Hematopoietic multipotent progenitor cell treated with erythropoietin and hydrocortisone succinate and interleukin-3 and kit ligand, for 8 days (in vitro differentiated cells): ENCODE measurements at places on chromosomes 2 and 18.

GRCh38 chr2:185859506-185859905 is 120.9 kb downstream of the FSIP2 start:
- DNase-seq: no peak

- DNase-seq: no peak
Measured at GRCh38 chr2:190780594-190780993, 100.0 kb upstream of the GLS start.

DNA sequence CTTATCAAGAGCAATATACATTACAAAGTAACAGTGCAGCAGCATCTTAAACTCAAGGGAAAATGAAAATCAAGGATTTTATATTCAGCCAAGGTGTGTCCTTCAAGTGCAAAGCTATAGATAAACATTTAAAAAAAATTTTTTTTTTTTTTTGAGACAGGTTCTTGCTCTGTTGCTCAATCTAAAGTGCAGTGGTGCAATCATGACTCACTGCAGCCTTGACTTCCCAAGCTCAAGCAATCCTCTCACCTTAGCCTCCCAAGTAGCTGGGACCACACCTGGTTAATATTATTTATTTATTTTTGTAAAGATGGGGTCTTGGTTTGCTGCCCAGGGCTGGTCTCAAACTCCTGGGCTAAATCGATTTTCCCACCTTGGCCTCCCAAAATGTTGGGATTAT is 9.0 kb downstream of the CDKL4 start:
- no peak for DNase-seq

GRCh38 chr18:27213123-27213717 is 28.1 kb upstream of the CHST9 start:
- no peak for DNase-seq

- no peak for DNase-seq
Measured at GRCh38 chr2:202452744-202453143, 76.6 kb downstream of the BMPR2 start.

DNA sequence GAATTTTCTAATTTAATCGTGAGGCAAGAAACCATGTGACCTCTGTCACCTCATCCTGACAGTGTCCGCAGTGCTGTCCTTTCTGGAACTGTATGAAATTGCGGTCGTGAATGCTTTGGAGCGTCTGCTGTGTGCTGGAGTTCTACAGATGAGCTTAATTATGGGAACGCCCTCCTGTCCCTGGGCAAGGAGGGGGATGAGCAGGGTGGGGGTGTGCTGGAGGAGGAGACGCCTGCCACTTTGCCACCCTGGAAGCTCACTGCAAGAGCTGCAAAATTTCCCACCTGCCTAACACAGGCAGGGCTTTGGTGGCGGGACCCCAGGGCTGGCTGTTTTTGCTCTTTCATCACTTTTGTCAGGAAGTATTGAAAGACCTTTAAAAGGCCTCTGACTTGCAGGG is 6.5 kb downstream of the LPIN1 start:
- no peak for DNase-seq

DNA sequence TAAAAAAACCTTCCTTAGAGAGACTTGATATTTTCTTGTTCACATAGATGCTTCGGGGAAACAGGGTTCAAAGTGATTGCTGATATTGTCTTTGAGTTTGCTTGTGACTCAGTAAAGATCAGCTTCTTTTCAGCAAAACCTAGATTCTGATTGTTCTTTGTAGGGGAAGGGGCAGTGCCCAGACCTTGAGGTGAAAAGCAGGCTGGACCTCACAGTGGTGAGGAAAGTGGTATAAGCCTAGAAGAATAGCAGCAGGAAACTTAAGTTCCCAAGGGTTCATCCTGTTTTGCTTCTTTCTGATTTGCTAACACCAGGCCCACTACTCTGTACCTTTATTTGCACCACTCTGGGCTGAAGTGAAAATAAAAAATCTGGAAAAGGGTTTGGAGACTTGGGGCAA is 20.9 kb downstream of the UBXN4 start:
- DNase-seq: no peak

DNA sequence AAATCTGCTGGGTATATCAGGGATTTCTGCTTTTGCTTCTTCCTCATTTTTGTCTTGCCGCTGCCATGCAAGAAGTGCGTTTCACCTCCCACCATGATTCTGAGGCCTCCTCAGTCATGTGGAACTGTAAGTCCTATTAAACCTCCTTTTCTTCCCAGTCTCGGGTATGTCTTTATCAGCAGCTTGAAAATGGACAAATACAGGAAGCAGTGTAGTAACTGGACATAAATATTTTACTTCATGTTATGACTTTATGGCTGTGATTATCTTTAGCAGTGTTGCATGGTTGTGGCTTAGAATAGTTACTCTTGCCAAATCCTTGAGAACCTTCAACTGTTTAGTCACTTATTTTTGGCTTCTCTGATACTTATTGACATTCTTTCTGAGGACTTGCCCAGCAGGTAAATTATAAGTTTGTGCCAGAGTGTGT is 66.2 kb upstream of the DLX2 start:
- no peak for DNase-seq

- DNase-seq: no peak
Measured at GRCh38 chr2:142300517-142300916, 169.7 kb upstream of the LRP1B start.

- no peak for DNase-seq
Measured at GRCh38 chr2:236049981-236050380, 118.2 kb downstream of the GBX2 start.

- no peak for DNase-seq
Measured at GRCh38 chr18:36350251-36350651, 52.7 kb downstream of the FHOD3 start.

DNA sequence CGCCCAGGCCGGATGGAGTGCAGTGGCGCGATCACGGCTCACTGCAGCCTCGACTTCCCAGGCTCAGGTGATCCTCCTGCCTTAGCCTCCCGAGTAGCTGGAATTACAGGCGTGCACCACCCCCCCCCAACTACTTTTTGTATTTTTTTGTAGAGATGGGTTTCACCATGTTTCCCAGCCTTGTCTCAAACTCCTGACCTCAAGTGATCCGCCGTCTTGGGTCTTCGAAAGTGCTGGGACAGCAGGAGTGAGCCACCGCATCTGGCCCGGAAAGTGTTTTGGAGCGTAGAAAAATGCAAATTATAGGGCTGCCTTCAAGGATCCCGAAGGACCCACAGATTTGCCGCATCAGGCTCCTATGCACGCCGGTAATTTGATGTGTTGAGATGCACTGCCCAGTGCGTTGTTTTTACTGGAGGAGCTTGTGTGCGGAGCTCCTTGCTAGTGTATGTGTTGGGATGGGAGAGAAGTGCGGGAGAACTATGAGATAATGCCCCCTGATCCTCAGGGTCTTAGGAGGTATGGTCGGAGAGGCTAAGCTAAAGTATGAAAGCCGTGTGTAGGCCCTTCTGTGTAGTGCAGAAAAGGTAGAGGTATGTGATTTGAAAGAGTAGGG is 1.2 kb upstream of the CLASP1 start:
- peak; percentile 36 for DNase-seq

GRCh38 chr2:73414696-73415095 is 29.1 kb downstream of the ALMS1 start:
- no peak for DNase-seq

DNA sequence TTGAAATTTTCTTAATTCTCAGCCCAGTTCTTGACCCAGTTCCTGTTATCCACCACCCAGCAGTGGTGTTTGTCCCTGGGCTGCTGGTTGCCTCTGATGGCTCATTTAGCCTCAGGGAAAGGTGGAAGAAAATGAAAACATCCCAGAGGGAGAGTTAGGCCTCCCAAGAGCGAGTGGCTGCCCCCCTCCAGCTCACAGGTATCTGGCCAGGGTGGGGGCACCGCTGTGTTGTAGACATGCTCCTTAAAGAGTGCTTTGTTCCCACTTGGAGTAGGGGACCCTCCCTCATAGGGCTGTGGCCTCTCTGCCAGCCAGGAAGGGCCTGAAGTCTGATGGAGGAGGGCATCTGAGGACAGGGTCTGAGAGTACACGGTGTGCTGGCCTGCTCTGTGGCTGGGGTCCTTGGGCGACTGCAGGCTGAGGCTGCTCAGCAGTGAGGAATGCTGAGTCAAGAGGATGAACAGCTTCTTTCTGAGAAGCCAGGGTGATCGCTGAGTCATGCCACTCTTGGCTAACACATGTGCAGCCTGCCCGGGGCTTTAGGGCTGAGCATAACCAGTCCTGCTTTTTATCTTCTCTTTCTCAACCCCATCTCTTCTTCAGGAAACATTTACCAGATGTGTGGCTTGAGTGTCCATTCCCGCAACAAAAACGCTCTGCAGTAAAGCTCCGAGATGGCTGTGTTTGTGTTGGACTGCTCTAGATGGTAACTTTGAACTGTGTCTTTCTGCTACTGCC is 72.3 kb downstream of the IL1R2 start:
- DNase-seq: peak; percentile 95

- no peak for DNase-seq
Measured at GRCh38 chr18:8657873-8658470, 47.4 kb upstream of the MTCL1 start.

DNA sequence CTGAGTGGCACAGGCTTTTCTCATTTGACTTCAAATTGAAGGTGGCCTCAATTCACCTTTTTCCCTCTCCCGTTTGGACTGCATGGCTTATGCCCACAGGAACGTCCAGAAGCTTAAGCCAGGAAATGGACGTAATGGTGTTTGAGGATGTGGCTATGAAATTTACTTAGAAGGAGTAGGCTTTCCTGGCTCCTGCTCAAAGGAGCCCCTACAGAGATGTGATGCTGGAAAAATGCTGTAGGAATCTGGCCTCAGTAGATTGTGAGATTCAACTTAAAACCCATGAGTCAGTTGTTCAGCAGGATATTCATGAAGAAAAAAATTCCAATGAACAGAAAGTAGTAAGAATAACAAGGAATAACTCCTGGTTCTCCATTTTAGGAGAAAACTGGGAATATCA is 129.0 kb downstream of the ICOS start:
- DNase-seq: no peak

GRCh38 chr2:29225814-29226213 is 110.6 kb downstream of the CLIP4 start:
- DNase-seq: no peak

DNA sequence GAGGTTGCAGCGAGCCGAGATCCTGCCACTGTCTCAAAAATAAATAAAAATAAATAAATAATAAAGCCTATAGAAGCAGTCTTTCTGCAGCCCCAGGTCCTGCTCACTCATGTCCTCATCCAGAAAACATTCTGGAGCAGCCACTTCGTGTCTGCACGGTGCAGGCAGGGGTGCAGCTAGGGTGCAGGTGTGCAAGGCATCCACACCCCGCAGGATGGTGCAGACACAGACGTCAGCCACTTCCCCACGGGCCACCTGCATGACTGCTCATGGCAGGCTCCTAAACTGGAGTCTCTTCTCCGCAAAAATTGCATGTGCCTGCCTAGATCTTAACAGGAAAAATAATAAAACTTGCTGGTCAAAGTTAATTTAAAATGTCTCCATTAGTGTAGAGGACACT is 80.2 kb upstream of the SNTG2 start:
- DNase-seq: no peak

GRCh38 chr18:23302851-23303527 is 150.1 kb upstream of the RIOK3 start:
- no peak for DNase-seq

DNA sequence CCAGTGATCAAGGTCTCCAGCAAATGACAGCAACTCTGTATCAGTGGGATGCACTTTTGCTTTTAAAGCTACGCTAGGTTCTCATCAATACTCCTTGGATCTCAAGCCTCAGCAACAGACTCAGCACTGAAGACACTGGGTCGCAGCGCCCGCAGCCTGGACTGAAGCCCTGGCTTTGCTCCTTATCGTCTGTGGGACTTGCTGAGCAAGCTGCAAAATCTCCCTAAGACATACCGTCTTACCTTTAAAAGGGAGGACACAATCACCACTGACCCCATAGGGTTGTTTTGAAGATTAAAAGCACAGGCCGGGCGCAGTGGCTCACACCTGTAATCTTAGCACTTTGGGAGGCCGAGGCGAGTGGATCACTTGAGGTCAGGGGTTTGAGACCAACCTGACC is 8.1 kb downstream of the CYB5A start:
- DNase-seq: no peak

DNA sequence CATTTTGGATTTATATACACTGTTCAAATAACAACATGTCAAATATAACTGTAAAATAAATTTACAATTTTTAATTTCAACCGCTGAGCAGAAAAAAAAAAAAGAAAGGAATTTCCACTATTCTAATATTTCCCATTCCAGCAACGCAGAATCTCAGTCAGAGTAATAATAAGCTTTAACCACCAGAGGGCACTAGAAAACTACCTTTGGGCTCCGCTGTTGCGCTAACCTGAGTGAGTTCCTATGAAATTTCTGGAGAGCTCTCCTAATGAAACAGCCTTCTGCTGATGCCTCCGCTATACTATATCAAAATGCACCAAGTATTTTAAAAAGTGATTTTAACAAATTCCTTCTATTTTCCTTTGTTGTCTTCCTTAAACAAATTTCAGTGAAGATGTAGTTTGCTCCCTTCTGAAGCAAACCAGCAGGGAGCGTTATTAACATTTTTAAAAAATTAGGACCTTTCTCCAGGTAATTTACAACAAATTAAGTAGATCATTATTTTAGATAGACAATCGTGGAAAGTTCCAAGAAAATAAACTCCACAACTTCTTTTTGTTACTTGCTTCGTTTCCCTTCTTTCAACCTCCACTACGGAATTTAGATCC is 23.0 kb downstream of the ERMN start:
- DNase-seq: peak; percentile 76

DNA sequence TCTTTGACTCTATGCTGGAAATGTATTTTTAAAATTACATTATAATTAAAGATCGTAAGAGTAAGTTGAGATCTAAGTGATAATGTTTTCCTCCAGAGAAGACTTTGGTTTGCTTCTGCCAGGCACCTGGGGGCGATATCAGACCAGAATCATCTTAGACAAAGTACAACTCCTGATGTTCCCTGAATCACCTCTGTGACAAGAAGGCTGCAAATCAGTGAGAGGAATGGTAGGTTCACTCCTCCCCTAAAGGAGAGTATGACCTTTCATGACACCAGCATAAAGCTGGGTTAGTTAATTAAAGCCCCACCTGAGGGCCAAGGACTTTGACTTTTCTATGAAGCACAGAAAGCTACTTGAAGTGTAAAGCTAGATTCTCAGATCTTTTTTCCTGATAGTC is 114.4 kb upstream of the DTNA start:
- no peak for DNase-seq
